ENCODE measurements at places on chromosomes 5 and 9.

DNA sequence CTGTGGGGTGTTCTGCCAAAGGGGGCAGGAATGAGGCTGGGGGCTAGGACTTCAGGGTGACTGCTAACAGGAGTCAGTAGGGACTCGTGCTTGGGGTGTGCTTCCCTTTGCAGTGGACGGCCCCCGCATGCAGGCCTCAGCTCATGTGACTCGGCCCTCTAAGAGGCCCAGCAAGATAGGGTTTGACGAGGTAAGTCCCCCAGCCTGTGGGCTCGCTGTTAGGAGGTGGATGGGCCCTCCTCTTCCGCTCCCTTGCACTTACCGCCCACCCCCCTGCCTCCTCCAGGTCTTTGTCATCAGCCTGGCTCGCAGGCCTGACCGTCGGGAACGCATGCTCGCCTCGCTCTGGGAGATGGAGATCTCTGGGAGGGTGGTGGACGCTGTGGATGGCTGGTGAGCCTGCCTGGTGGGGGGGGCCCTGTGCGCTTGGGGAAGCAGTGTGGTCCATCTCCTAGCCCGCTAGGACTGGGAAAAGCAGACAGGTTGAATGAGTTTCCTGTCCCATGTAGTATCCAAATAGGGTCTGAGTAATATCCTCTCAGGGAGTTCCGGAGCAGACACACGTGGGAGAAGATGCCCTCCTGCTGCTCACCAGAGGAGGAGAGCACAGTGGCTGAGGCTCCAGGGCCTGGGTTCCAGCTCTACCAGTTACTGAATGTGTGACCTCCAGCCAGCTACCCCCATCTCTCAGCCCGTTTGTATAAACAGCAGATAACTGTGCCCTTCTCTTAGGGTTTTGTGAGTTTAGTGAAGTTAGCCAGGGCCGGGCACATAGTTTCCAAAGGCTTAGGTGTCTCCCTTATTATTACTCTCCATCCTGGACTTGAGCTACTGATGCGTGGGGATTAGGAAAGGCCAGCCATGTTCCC lies 8.2 kb downstream of the CERCAM start:
- no peak for DNase-seq

DNA sequence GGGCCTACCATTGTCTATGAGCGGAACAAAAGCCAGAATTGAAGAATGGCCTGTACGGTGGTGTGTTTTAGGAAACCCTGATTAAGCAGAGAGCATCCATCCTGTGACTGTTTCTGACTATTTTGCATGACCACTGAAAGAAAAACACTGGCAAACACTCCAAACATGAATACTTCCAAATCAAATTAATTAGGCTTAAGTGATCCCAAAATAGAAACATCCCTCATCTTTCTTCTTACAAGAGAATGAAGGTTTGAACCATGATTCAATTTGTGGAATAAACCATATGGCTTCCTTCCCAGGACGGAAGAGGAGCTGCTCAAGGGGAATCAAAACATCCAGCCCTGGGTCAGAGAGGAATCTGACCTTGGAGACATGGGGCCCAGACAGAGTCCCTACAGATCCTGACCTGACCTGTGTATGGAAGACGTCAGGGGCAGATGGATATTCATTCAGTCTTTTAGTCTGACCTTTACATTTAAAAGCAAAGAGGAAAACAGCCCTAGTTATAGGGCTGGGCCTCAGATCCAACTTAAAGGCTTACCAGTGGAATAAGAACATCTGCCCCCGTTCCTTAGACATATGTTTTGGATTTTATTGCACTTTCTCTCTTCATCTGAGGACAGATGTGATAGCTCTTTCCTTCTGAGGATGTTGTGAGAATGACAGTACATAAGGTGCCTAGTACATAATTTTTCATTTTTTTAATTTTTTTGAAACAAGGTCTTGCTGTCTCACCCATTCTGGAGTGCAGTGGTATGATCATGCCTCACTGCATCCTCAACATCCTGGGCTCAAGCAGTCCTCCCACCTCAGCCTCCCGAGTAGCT lies 17.6 kb upstream of the RECK start:
- no peak for DNase-seq

- no peak for DNase-seq
Measured at GRCh38 chr5:55923177-55923771, 71.5 kb downstream of the IL6ST start.

- DNase-seq: no peak
Measured at GRCh38 chr9:134132208-134132870, 3.5 kb upstream of the WDR5 start.

- DNase-seq: no peak
Measured at GRCh38 chr5:107329850-107330249, 340.9 kb downstream of the EFNA5 start.

GRCh38 chr5:146754621-146755020 lies 123.9 kb downstream of the PPP2R2B start:
- no peak for DNase-seq

Measured in SW 1271 (cell line).